Stimulated activated CD4-positive, alpha-beta T cell treated with anti-CD3 and anti-CD28 coated beads, Interleukin-4, amount 100 ng/mL, for 48 hours (primary cell): ENCODE measurements at places on chromosomes 5 and 9.

DNA sequence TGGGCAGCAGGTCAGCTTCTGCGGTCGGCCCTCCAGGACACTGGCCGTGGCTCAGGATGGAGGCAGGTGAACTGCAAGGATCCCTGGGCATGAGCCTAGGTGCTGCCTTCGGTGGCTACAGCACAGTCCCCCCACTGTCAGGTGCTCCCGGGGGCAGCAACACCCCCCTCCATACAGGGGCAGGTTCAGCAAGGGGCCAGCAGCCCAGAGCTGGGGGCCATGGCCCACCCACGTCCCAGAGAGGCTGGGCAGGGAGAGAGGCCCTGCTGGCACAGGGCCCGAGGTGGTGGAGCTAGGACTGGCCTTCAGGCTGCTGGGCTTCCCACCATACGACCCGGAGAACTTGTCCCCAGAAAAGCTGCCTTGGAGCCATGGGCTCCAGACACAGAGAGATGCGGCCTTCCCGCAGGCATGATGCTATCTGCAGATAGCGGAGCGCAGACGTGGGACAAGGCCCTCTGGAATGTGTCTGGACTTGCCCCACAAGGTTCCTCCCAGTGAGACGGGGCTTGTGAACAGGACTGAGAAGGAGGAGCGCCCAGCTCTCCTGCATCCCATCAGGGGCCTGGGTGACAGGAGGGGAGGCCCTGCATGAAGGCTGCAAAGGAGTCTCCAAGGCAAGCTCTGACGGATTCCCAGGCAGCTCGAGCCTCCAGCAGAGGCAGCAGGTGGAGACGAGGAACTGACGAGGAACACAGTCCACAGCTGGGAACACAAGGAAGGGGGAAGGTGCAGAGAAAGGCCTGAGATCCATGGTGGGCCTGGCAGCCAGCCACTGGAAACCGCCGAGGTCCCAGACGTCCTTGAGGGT, 111.1 kb downstream of the VAV2 start:
- DNase-seq, result no peak

GRCh38 chr9:137918331-137919094, 40.9 kb downstream of the CACNA1B start:
- no peak for DNase-seq

DNA sequence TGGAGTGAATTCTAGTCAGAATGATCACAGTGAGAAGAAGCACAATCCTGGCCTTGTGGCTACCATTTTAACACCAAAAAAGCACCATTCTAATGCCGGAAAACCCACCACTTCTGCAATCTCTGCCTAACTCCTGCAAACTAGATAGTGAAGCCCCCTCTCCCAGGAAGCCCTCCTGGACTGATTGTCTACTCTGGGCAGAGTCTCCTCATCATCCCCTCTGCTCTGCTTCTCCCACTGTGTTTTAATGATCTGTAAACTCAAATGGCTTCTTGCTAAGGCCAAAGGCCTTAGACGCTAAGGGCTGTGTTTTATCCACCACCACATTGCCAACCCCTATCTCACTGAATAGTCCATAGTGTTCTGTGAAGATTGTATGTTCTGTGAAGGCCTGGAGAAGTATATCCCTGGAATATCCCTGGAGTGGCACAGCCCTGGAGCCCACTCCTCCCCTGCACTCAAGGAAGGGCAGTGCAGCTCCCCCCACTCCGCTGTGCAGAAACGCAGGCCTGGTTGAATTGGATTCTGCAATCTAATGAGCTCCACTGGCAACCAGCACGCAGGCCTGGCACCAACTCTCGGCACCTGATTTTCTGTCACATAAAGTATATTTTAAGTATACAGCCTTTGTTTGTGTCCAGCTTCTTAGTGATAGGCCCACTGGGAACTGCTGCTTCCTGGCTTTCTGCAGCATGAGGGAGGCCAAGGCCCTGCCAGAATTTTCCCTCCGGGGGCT, 126.3 kb downstream of the ATPSCKMT start:
- no peak for DNase-seq

DNA sequence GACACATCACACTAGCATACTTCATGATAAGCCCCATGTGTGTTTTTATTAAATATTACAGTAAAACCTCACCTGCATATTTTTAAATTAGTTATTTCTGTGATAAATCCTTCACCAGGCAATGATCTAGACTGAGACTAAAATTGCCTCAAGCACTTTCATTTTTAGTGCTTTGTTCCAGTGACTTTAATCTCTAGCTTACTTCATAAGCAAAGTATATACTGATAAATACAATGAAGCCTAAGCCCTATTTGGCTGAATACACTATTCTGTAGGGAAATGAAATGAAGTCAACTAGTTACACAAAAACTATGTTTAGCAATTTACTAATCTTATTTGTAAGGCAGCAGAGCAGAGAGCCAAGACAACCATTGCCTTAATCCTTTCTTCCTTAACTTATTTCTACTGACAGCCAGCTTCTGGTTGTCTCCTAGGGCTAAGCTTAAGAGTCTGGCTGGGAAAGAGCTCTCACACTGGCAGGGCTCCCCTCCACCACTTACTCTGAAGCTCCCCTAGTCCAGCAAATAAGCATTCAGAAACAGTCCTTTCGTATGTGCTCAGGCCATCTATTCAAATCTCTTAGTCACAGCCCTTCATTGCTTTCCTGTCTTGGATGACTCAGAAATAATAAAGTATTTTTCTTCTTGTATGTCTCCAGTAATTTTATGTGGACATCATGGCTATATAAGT, 31.4 kb upstream of the MTAP start:
- DNase-seq, result no peak

DNA sequence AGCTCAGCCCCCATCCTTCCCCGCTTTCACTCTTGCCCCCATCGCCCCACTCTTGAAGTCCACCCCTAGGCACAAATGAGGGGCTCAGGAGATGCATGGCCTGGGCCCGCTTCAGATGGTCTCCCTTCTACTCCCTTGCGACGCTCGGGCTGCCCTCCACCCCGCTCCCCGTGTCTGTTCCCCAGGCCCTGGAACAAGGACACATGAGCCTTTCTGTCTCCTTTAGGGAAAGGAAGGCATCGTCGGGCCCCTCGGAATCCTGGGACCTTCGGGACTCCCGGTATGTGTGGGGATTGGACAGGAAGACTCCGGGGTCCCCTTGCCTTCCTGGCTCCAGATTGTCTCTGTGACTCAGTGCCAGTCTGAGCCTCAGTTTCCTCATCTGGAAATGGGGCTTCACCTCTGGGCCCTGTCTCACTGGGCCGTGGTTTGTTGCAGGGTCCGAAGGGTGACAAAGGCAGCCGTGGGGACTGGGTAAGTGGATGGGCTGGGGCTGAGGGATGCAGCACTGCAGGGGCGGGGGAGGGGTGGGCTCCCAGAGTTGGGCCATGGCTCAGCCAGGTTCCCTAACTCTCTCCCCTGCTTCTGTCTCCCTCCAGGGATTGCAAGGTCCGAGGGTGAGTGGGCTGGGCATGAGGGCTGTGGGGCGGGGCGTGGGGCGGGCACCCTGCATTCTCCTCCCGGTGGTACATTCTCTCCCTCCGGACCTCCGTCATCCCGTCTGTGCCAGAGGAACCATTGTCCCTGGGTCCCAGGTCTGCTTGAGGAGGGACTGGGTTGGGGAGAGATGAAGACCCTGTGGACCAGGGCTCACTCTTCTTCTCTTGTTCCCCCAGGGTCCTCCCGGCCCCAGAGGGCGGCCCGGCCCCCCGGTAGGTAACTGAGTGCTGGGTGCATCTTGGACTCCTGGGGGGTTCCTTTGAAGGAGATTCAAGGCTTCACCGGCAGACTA, 21.8 kb upstream of the ORM1 start:
- DNase-seq, result no peak

DNA sequence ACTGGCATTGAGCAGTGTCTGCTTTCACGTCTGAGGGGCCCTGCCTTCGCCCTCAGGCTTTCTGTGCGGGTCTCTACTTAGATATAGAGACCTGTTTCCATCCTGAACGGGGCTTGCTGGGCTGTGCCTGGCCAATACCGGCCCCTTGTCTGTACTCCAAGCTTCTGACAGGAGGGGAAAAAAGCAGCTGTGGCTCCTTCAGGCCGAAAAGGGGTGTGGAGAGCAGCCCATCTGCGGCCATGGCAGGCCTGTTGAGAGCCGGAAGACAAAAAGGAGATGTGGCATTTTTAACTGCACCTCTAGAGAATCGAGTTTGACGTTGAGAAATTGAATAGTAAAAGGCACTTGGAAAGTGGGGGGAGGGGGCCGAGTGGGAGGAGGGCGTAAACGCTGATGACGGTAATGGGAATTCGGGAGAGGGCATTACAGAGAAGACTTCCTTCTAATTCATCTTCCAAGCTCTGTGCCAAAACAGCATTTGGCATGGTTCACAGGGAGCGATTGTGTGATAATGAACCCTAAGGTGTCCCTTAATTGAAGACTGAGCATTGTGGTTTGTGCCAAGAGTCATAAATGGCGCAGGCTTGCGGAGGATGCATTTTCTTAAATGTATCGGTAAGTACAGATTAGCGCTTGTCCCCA, 25.1 kb upstream of the PRDM12 start:
- DNase-seq, result no peak

- no peak for DNase-seq
Observed at GRCh38 chr5:126976520-126977172, 53.7 kb downstream of the MARCHF3 start.

DNA sequence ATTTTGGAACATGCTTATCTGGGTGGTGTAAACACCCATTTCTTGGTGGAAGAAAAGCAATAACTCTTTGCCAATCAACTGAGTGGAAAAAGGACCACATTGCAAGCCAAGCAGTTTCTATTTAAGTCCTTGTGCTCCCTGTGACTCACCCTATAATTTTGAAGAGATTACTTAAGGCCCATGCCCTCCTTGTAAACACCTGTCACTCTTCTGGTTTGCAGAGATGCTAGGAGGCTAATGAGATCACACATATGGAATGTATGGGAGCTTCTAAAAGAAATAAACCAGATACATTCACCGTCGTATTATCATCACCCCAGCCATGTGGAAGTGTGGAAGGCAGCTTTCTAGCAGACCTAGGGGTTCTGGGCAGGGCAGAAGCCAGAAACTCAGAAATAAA, 337.1 kb downstream of the GADD45G start:
- DNase-seq, result no peak

DNA sequence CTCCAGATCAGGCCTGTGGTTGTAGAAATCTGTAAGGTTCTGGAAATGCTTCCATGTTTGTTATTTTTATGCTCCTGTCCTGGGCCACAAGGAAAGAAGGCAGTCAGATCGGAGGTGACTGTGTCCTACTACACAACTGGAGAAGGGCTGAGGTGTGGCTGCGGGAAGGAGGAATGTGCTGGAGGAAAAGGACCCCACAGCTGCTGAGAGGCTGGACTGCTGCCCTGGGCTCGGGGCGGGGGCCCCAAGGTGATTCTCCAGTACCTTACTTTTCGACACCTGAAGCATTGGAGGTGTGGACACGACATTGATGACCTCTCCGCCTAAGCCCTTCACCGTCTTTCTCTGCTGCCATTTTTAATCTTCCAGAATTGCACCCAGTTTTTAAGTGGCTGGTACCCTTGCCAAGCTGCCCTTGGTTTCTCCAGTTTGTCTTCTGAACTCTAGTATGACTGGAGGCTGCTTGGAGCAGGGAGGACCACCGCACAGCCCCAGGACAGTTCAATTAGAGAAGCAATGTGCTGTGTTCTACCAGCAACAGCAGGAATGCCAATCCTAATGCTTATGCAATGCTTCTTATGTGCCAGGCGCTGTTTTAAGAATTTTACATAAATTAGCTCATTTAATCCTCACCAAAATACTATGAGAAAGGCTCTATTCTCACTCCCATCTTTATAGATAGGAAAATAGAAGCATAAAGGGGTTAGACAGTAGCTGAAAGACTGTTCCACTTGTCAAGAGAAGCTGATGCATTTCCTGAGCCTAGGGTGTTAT, 13.5 kb upstream of the ANKRD33B start:
- DNase-seq, result no peak

DNA sequence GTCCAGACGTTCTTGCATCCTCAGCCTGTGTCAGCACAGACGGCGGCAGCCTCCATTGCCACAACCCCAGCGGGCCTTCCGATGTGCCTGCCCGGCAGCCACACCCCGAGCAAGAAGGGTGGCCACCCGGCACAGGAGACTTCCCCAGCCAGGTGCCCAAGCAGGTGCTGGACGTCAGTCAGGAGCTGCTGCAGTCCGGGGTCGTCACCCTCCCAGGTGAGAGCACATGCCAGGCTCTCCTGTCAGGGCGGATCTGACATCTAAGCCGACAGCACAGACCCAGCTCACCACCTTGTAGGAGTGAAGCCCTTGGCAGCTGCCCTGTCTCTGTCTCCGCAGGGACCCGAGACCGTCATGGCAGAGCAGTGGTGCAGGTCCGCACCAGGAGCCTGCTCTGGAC, 48.3 kb upstream of the LRRC14B start:
- no peak for DNase-seq

DNA sequence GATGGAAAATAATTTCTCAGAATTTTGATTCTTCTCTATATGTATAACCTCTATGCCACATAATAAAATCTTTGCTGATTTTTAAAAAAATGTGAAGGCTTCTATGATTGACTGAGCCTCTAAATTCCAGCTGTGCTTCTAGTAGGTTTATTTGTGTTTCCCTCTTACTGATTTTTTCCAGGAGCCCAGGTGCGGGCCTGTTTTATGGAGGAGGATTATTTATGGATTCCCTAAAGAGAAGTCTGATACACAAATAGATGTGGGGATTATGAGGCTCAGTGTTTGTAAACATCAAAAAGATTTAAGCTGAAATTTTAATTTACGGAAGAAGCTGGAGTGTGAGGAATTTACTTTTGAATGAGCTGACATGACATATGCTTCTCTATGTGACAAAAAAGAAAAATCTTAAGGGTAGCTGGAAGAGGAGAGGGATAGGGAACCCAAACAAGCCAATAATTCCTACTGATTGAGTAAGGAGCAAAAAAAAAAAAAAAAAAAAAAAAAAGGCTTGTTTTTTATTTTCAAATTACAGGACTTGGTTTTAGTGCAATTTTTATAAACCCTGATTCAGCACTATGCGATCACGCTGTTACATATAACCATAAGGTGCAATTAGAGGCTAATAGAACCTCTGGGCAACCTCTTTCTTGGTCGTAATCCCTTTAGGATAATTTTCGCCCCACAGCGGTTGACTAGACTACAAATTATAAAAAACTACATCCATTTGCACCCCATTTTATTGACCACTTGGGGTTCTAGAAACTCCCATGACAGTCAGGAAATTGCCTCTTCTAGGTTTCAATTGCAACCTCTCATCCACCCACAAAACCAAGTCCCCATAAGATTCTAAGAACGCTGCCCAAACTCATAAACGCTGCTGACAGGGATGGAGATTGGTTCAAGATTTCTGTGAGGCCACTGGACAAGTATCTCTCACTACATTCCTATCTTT, 44.4 kb upstream of the RAI14 start:
- DNase-seq, result no peak

DNA sequence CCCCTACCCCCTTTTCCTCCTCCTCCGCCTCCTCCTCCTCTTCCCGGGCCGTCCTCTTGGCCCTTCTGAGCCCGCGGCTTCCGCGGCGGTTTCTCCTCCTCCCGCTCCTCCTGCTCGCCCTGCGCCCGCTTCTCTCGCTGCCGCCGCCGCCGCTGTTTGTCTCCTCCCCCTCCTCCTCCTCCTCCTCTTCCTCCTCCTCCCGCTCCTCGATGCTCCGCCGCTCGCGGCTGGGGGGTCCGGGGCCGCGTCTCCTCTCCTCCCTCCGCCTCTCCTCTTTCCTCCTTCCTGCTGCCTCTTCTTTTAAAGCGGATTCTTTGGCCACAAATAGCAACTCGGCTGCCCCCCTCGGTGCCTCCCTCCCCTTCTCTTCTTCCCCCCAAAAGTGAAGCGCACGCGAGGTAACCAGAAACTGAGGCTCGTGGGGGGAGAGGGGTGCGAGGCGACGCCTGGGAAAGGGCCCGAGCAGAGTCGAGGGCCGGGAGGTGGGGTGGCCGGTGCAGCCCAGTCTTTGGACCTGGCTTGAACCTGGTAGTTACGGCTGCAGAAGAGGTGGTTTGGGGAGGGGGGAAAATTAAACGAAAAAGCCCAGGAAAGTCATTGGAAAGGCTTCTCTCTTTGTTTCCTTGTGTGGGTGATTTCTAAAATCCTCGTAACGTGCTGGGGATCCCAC, 1058.5 kb upstream of the DMAC1 start:
- no peak for DNase-seq
